Esophagus squamous epithelium (tissue), 5 donors: ENCODE measurements at places on chromosomes 6 and 20.

- no peak for DNase-seq
Measured at GRCh38 chr6:15513801-15514711, 148.8 kb downstream of the DTNBP1 start.

GRCh38 chr6:156563714-156564113 is 213.5 kb upstream of the ARID1B start:
- no peak for DNase-seq

- no peak for DNase-seq
Measured at GRCh38 chr6:9316831-9317230, 881.5 kb upstream of the SLC35B3 start.

GRCh38 chr6:163662604-163663225 is 248.2 kb downstream of the QKI start:
- DNase-seq = no peak

DNA sequence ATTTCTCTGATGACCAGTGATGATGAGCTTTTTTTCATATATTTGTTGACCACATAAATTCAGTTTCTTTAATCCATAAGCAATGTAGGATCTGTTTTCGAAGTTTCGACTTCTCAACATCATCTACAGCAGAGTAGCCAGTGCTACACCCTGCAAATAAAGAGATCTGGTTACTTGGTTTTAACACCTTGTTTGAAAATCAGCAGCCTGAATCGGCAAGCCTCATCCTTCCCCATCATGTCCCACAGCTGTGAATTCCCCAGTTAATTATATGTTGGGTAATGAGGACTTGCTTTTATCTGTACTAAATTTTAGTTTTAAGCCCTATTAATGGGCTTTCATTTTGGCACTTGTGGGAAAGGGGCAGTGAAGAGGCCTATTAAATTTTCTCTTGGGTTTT is 80.6 kb downstream of the BMP2 start:
- no peak for DNase-seq

DNA sequence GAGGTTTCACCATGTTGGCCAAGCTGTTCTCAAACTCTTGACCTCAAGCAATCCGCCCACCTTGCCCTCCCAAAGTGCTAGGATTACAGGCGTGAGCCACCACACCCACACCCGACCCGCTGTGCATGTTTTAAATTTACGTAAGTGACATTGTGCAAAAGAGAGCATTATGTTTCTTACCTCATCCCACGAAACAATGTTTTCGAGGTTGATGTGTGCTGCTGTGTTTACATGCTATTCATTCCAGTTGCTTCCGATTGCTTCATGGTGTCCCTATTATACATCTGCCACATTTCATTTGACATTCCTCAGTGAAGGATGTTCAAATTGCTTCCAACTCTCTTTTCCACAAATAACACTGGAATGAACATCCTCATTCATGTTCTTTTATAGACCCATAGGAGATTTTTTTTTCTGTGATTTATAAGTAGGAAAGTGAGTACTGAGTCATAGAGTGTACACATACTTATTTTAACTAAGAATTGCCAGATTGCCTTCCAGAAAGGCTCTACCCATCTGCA is 403.9 kb upstream of the JARID2 start:
- no peak for DNase-seq

DNA sequence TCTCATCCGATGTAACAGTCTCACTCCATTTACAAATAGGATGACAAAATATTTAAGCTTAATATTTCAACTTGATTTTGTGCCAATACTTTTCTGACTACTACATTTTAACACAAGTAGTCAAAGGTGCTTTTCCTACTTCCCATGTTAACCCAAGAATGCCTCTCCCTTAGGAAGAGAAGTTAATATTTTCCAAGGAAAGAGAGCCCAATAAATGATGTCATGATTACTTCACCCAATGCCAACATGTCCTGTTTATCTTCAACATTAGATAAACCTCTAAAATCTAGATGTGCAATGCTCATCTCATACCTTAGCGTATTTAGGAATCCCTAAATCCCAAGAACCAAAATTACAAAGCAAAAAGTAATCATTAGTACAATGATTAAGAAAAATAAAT is 156.7 kb upstream of the TENT5A start:
- DNase-seq = no peak

DNA sequence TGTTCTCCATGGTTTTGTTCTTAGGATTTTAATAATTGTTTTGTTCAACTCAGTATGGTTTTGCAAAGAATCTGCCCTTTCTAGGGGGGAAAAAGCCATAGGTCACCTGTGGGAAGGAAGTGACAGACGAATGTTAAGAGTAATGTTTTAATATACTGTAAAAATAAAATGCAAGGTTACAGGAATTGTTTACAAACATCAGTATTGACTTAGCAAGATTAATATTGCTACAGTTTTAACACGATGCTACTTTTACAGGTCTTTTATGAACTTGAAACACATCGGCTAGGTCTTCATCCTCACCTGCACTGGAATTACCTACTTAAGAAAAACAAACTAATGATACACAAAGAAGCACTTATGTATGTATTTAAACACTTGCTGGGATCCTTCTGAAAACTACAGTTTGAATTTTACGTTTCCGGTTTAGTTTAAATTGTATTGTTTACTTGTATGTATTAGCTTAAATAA is 1.7 kb upstream of the NKX2-4 start:
- no peak for DNase-seq

DNA sequence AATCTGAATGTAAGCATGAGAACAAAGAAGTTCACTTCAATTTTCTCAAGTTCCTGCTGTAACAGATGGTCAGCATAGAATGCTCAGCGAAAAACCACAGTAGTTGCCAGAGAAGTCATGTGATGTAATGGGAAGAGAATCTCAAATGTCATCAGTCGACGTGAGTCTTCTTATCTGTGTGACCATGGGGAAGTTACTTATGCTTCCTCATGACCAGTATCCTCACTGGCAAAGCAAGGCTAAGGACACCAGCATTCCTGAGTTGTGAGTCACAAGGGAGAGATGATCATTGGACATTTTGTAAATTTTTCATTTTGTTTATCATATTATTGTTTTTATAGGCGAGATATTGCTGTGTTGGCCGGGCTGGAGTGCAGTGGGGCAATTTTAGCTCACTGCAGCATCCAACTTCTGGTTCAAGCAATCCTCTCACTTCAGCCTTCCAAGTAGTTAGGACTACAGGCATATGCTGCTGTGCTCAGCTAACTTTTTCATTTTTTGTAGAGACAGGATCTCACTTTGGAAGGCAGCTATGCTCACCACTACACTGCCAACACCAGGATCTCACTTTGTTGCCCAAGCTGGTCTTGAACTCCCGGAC is 21.9 kb downstream of the SGK1 start:
- no peak for DNase-seq

DNA sequence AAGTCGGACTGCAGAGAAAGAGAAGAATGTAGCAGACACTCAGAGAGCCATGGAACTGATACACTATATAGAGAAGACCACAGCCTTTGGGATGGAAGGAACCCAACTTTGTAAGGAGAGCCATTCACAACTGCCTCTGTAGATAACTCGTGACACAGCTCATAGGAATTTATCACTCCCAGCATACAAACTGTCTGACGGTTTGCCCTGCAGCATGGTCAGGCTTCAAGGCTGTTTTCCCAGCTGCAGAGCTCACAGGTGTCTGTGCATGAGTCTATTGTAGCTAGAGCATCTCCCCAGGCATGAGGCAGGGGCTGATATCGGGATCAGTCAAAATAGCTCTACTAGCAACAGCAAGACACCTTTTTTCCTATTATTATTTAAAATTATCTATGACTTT is 130.5 kb upstream of the DTNBP1 start:
- DNase-seq = no peak

DNA sequence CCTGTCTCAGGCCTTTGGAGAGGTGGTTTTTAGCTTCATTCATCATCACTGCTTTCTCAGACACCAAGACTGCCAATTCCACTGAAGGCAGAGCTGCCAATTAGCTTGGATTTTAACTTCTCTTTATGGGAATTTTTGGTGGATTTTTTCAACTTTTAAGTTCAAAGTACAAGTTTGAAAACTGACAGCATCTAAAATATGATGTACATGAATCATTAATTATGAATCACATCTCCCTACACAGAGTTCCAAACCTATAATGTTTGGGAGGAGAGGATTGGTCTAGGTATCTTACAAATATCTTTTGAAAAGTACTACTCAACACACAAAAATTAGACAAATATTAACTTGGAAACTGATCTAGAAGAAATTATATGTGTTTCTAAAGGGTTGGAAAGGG is 25.5 kb downstream of the CNKSR3 start:
- DNase-seq = no peak

GRCh38 chr6:43129434-43130194 is 41.5 kb upstream of the SRF start:
- DNase-seq = no peak

- no peak for DNase-seq
Measured at GRCh38 chr6:35058865-35059522, 82.1 kb downstream of the TCP11 start.

GRCh38 chr6:127219869-127220268 is 46.8 kb upstream of the RNF146 start:
- DNase-seq = no peak
